Renal cortical epithelial cell (primary cell): ENCODE measurements at places on chromosomes 7 and 10.

DNA sequence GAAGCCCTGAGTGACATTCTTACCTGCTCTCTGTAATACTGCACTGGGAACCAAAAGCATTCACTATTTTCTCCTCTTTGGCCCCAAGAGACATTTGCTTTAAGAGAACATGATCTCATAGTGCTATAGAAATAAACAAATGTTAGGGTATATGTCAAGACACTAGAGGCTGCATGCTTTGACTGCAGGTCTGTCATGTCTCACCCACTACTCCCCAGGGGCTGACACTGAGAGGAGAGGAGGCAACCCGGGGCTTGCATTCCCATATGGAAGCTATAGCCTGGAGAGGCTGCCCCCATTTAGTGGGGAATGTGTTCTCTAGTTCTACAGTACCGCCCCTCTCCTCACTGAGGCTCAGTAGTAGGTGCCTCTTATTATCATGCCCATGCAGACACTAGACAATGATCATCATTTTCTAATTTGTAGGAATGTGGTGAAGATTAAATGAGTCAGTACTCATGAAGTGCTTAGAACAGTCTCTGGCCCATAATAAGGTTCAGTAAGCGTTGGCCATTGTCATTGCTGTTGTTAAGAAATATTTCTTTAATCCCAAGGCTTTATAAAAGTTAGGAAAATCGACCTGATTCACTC lies 4.9 kb upstream of the SLF2 start:
- DNase-seq: no peak

DNA sequence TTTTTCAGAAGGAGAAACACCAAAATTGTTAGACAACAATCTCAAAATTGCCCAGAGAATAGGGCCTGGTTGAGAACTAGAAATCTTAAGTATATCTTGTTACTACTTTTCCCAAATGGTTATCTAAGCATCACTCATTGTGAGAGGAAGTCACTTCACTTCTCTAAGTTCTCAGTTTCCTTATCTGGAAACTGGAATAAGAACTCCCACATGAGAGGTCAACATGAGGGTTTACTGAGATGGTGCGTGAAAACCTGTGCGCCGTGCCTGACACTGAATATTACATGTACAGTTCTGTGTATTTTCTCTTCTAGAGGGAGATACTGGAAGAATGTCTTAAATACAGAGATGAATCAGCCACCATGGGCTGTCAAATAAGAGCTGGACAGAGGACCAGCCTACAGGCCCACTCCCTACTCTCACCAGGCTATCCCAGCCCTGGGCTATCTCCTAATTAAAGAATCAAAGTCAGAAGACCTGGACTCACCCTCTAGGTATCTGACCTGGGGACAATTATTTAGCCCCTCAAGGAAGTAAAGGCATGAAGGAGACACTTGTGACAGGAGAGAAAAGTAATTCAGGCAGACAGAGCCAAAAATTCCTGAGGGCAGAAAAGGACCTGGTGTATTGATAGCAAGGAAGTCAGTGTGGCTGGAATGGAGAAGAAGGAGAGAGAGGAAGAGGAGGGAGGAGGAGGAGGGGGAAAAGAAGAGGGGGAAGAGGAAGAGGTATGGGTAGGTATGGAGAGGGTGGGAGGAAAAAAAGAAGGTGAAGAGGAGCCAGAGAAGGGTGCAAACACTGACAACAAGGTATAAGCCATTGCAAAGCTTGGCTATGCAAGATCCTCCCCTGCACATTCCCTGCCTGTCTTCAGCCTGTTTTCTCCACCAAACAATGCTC lies 44.9 kb downstream of the CCDC71L start:
- no peak for DNase-seq

DNA sequence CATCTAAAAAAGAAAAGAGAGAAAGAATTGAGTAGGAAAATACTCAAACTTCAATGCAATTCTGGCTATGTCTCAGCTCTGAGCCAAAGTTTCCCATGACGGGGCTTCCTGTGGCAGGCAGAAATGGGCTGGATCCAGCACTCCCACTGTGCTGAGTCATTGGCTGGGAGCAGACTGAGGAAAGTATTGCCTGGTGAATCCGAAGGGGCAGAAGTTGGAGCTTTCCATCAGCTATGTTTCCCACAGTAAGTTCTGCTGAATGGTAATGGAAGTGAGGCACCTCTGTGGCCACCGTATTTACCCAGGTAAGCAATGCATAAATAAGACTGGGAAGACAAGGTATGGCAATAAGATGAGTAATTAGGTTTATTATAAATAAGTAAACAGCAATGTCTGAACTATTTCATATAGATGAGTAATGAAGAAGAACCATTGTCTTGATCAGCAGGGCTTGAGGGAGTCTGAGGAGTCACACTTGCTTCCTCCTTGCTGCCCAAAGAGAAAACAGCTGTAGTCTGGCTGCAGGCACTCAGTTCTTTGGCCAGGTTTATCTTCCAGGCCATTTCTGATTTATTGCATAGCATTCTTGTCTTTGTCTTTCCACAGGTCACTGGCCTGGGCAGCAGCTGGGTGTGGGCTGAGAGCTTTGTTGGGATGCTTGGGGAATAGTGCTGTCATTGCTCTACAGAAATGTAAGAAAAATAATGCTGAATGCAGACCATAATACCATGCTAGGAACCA lies 255.3 kb downstream of the DNAJB9 start:
- DNase-seq: peak; percentile 83

DNA sequence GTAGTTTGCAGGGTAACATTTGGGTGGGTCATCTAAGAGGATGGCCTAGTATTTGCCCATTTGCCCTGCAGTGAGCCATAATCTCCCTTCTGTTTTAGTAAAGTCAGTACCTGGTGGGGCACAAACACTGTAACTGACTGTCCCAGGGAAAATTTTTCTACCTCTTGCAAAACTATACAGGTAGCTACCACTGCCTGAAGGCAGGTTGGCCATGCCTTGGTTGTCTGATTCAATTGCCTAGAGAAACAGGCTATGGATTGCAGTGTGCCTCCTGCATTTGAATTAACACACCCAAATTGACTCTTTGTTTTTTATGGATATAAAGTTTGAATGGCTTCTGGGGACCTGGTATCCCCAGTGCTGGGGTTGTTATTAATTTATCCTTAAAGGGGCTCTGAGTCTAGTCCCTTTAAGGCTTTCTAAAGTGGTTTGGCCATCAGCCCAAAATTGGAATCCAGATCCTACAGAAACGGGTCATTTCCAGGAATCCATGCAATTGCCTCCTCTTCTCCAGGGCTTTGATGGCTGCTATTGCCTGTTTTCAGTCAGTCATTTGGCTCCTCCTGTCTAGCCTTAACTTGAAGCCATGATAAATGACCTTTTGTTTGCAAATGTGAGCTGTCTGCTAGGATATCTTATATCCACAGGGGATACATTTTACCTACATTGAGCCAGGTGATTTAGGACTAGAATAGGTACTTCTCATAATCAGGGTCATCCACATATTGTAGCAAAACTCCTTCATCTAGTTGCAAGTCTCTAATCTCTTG lies 89.1 kb downstream of the STRA8 start:
- DNase-seq: no peak

DNA sequence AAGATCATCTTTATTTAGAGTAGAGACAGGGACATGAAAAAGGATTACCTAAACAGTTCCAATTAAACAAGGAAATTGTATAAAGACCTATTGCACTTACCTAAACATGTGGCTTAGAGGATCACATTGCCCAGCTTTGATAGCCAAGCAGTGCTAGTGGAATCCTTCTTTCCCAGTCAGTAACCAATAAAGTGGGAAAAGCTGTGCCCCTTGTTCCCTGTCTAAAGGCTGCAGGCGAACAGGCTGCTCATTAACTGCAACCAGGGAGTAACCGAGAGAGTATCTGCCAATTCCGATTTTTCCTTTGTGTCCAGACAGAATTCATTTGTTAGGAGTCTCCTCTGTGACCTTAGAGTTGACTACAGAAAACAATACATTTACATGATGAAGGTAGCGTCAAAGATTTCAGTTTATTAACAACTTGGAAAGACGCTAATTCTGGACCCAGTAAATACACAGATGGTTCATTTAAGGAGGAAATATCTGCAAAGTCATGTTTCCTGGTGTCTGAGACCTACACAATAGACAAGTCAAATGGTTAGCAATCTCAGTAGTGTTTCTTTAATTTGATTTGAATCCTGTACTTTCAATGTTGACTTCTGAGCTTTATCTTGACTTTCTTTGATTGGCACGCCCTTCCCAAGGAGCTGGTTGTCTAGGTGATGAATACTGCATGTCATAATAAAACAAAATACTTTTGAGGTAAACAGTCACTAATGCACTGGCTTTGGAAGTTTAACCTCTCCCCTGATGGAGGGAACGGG lies 57.3 kb upstream of the MET start:
- no peak for DNase-seq

DNA sequence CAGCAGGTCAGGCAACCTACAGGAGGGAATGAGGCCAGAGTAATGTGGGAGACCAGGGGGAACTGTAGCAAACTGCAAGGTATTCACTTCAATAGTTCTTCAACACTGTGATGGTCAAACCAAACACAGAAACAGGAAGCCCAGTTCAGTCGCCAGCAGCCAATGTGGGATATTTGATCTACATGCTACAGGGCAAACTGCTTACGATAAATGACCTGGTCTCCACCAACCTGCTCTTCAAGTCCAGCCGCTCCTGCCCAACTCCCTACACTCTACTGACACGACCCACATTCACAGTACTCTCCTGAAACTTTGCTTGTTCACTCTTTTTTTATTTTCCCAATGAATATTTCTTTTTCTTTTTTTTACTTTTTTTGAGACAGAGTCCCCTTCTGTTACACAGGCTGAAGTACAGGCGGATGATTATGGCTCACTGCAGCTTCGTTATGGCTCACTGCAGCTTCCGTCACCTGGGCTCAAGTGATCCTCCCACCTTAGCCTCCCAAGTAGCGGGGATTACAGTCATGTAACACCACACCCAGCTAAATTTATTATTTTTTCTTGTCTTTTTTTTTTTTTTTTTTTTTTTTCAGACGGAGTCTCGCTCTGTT lies 42.1 kb downstream of the MDH2 start:
- no peak for DNase-seq

DNA sequence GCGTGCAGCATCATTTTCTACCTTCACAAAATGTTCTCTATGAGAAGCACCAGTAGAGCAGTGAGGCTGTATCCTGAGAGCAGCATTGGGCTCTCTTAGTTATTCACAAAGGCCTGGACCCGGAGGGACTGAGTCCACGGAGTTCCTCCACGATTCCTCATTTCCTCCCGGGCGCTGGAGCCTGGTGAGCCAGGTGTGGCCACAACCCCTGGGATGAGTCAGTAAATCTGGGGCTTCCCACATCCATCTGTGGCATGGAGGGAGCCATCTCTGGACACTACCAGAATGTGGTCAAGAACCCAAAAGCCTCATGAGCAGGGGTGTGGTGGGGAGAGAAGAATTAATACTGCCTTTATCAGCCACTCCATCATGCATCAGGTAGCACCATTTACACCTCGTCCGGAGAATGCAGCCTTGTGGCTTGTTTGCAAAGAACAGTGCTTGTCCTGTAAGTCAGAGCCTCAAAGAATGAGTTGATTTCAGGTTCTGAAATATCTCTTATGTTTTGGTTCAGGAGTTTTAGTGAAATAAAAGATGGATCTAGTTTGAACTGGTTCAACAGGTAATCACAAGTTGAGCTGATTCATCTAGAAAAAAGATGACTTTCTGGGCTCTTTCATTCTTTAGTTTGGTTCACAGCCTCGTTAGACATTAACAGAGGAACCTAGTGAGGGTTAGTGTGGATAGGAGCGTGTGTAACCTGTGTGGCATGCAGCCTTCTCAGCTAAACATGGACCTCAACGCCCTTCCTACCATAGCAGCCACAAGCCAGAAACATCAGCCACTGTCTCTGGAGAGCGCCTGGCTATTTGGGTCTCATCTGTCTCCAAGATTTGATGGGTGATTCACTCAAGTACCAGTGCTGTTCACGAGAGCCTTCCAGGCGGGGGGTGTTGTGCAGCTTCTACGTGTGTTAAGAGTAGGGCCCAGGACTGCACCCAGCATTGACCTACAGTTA lies 95.2 kb downstream of the WDR37 start:
- DNase-seq: peak; percentile 98

- DNase-seq: no peak
Observed at GRCh38 chr10:131444286-131444685, 132.8 kb upstream of the TCERG1L start.

DNA sequence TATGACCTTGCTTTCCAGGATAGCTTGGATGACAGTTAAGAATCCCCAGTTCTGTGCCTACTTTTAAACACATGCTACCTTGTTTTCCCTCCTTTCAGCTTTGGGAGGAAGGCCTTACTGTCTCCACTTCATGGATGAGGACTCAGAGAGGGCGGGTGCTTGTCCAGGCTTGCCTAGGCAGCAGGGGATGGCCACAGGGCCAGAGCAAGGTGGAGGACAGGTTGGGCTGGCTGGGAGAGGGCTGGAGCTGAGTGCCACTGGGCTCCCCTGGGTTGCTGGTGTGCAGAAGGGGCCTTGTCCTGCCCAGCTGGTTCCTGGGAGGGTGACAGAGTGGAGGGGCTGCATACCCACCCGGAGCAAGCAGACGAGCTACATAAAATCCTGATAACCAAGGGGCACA lies 117.8 kb downstream of the GRK5 start:
- DNase-seq: no peak

DNA sequence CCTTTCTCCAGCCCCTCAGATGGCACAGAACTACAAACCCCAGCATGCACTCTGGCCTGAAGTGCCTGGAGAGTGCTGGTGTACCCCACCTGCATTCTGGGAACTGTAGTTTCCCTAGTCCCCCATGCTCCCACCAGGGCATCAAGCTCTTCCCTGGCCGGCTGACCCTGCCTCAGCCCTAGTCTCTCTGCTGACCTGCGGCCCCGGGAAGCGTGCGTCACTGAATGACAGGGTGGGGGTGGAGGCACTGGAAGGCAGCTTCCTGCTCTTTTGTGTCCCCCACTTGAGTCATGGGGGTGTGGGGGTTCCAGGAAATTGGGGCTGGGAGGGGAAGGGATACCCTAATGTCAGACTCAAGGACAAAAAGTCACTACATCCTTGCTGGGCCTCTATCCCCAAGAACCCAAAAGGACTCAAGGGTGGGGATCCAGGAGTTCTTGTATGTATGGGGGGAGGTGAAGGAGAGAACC lies 2.1 kb downstream of the NOS3 start:
- no peak for DNase-seq

DNA sequence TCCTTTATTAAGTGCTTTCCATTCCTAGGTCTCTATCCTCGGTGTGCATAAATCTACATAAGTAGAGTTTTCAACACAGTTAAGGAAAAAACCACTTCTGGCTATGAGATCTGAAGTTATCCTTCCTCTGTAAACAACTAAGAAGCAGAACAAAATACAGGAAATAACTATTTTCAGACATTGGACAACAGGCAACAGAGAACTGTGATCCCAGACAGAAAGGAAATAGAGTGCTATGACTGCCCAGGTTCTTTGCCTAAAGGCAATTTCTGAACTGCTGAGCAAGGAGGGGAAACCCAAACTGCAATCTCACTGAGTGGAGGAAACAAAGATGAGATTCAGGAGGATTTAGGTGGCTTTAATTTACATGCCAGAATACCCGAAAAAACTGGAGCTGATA lies 285.4 kb downstream of the SNX13 start:
- peak; percentile 54 for DNase-seq

DNA sequence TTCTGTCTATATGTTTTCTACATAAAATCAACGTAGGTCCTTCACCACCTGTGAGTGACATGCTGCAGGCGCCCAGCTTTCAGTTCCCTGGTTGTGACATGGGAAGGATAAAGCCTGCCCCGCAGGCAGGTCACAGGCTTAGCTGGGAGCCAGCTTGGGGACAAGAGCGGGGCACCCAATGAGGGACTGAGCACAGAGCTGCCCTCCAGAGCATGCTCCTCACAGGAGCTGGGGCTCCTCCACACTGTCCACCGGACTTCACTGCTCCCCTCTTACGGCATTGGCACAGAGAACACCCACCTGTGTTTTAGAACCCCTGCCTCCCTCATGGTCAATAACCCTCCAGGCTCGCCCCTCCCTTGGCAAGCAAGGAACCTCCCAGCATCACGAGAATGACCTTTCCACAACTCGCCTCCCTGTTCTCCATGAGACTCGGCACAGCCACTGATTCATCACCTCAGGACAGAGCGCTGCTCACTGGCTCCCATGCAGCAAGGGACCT lies 187.1 kb downstream of the TNS3 start:
- no peak for DNase-seq
